ENCODE measurements at places on chromosomes 16 and 17.

GRCh38 chr17:34356194-34356593, at the start of gene CCL13:
CCL13 (plus strand) TSS chr17:34356480; CDS start chr17:34356527, 47 bp downstream.
- no peak for DNase-seq

GRCh38 chr17:44565866-44566443, 8.7 kb downstream of the FZD2 start:
- DNase-seq: no peak

- DNase-seq: no peak
Measured at GRCh38 chr16:65876624-65877023, 489.9 kb upstream of the CDH5 start.

- no peak for DNase-seq
Measured at GRCh38 chr17:71329310-71330098, 791.3 kb upstream of the SOX9 start.

DNA sequence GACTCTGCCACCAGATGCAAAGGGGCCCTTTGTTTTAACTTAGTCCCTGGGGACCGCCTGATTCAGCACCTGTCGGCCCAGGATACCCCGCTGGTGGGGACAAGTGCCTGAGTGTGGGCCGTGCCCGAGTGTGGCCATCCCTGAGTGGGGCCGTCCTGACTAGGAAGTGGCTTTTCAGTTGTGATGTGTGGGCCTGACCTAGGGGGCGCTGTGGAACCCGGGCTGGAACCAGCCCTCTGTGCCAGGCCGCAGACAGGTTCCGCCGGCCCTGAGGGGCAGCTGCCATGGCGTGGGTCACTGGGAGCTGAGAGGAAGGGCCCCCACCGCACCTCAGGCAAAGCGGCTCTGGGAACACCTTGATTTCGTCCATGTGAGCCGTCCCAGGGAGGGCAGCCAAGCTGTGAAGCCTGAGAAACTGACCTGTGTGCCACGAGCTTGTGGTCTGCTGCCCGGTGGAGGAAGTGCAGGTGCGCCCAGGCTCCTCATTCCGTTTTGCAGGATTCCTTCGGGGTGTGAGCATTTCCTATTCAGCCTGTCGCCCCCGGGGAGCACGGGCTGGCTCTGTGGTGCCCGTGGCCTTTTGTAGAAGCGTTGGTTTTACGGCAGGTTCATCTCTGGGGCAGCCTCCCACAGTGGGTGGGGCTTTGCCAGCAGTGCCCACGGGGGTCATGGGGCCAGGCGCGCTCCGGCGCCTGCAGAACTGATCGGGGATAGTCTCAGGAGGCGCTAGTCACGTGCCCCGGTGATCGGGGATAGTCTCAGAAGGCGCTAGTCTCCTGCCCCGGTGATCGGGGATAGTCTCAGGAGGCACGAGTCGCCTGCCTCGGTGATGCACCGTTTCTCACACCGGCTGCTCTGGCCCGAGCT, 5.3 kb downstream of the RPL13 start:
- DNase-seq: peak; percentile 66

DNA sequence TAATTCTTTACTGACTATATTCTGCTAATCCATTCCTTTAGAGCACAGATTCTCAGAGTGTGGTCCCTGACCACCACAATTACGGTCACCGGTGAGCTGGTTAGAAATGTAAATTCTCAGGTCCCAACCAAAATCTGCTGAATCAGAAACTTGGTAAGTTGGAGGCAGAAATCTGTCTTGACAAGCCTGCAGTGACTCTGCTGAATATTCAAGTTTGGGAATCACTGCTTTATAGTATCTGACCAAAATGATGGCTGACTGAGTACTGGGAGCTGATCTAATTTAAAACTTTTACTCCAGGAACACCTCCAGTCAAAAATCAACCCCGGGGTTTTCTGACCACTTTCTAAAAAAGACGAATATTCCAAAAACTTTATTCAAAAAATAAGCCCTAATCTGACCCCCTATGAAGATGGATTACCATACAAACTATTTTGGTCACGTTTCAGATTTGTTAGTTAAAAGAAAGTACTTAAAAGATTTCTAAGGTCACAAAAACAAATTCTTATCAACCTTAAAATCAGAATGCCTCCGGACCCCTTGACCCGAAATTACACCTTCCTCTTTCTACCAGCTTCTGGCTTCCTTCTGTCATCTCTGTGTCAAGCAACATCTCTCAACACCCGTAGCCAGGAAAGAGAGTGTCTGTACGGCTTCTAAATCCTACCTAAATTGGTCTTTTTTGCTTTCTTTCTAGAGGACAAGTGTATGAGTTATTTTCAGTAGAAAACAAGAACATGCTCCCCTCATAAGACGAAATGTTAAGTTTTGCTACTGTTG, 38.6 kb downstream of the CREBBP start:
- DNase-seq: no peak

DNA sequence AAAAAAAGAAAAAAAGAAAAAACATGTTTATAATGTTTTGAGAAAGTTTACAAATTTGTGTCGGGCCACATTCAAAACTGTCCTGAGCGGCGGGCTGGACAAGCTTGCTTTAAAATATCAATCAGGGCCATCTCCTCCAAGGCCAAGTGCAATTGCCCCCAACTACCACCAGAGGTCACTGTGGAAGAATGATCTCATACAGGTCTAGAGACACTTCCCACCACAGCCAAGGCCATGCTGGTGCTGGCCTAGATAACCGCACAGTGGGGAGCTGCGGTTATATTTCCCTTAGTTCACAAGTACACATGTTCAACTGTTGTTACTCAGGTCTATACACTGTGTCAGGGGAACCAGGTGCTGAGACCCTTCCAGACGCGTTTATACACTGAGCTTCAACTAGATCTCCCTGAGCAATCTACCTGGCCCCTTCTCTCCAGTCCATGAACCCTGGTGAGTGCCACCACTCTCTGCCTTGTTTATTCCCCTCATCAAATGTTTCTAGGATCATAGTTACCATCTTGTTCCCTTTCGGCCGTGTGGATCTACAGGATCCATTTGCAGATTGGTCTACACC, 83.8 kb upstream of the CCL2 start:
- peak; percentile 29 for DNase-seq

DNA sequence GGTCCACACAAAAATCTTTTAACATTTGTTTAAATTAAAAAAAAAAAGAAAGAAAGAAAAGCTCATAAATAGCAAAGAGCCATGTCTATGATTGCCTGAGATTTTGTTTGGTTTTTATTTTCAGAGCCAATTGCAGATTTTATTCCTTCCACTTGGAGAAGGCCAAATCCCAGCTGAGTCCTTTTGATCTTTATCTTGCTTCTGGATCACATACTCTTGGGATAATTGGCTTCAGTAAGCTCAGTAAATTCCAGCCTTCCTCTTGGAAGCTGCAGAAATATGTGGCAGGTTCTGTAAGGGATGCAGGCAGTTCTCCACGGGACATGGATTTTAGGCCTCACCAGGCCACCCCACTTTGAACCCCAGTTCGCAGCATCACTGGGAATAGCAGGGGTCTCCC, 63.3 kb upstream of the TMC5 start:
- no peak for DNase-seq

- no peak for DNase-seq
Measured at GRCh38 chr17:32861981-32862380, 14.9 kb downstream of the MYO1D start.

DNA sequence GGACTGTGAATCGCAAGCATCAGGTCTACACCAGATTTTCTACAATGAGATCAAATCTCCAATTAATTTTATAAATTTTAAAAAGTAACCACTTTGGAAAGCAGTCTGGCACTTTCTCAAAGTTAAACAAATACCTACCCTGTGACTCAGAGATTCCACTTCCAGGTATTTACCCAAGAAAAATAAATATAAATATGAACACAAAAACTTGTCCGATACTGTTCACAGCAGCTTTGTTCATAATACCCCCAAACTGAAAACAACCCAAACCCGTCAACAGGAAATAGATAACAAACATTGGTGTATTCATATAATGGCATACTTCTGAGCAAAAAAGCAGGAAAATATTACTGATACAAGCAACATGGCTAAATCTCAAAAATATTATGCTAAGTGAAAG, 12.1 kb downstream of the ZDHHC7 start:
- DNase-seq: no peak
